ENCODE measurements at places on chromosomes 13 and 19.

DNA sequence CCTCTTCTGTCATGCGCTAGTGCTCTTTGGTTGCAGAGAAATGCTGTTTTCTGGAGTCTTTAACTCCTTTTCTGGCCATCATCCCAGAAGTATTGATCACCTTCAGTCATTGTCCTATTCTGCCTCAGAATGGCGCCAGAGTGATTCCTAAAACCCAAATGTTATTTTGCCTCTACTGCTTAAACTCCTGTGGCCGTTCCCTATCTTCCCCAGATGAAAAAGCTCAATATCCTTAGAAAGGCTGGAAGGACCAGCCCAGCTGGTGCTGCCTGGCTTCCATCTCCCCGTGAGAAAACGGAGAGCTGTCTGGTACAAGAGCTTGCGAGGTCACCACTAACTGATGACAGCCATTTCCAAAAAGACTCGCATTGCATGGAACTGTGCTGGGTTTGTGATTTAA, 179.1 kb downstream of the RBM26 start:
- no peak for DNase-seq

DNA sequence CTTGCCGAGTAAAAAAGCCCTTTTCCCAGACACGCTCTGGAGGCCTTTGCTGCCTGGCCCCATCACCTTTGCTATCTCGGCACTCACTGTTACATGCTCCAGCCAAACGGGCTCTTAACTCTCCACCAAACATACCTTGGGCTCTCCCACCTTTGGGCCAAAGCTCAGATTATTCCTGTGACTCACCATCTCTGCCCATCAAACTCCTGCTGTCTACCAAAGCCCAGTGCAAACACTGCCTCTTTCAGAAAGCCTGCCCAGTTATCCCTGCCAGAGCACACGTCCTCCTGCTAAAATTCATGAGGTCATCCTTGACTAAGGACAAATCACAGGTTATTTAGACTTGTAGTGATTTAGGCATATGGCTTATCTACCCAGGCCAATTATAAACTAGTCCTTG, 48.1 kb upstream of the SERPINE3 start:
- DNase-seq = no peak

GRCh38 chr19:49337267-49338022, 2.2 kb downstream of the CD37 start:
- DNase-seq = no peak

- DNase-seq = no peak
Observed at GRCh38 chr13:23963184-23963931, 66.1 kb upstream of the C1QTNF9B start.

- no peak for DNase-seq
Observed at GRCh38 chr13:72246396-72246795, 379.4 kb upstream of the DACH1 start.

DNA sequence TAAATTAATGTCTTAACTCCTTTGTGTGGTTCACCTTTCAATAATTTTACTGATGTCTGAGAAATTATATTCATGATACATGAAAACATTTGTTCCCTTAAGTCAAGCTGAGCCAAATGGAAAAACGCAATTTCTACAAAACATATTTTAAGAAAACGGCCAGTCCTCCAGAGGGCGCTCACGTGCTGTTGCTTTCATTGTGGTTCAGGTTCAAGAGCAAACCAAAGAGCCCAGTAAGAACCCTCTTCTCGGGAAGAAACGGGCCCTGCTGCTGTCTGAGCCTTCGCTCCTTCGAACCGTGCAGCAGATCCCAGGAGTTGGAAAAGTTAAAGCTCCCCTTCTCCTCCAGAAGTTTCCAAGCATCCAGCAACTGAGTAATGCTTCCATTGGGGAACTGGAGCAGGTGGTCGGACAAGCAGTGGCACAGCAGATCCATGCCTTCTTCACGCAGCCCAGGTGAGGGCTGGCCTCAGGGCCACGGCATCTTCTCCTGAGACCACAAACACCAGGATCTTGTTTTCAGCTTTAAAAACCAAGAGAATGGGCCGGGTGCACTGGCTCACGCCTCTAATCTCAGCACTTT, 4.3 kb downstream of the FAAP24 start:
- DNase-seq = peak; percentile 64

DNA sequence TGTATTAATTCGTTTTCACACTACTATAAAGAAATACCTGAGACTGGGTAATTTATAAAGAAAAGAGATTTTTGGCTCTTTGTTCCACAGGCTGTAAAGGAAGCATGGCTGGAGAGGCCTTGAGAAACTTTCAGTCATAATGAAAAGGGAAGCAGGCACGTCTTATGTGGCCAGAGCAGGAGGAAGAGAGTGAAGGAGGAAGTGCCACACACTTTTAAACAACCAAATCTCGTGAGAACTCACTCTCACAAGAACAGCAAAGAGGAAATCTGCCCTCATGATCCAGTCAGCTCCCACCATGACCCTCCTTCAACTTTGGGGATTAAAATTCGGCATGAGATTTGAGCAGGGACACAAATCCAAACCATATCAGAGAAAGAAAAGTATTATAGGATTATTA, 1255.9 kb upstream of the MIR17HG start:
- no peak for DNase-seq

- DNase-seq = peak; percentile 99
Observed at GRCh38 chr19:49929611-49930482, 543 bp upstream of the NUP62 start.

- no peak for DNase-seq
Observed at GRCh38 chr13:99009987-99010551, 32.2 kb upstream of the DOCK9 start.

DNA sequence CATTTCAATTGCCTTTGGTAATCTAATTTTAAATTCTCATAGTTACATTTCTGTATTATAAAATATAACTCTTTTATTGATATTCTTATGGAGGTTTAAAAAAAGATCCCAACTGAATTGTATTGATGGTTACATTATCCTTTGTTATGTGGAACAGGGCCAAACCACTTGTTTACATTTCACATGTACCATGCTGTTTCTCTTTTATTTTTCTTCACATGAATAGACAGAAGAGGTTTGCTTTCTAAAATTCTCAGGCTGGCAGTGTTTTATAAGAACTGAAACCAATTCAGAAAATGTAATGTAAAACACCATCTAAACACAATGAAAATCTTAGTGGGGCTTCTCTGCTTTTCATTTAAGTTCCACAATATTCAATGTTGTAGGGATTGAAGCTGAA, 122.5 kb downstream of the GPC5 start:
- DNase-seq = no peak

DNA sequence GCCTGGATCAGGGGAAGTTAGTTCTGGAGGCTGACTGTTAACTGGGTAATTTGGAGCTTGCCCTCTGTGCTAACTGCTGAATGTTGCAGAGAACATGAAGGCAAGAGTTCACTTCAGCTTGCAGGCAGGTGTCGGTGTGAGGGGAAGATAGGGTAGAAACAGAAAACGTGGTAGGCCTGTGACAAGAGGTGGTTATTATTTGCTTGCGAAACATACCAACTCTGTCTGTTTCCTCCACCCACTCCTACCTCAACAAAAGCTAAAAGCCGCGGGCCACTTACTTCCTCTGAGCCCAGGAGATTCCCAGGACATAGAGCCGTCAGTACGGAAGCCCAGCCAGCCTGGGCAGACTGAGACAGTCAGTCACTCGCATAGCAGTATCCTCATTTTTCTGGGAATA, 119.2 kb upstream of the ABCC4 start:
- no peak for DNase-seq

DNA sequence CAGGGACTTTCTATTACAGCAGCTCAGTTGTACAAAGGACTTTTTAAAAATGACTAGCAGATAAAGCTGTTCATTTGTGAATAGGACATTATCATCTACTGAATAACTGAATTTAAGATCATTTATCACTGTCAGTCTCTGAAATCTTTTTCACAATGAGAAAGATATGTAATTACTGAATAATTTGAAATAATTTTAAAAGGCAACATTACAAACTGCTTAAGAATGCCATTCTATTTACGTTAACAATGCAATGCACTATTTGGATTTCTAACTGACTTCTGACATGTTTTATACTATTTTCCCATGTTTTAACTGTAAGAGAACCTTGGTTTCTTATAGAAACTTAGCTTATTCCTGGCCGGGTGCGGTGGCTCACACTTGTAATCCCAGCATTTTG, 2033.0 kb upstream of the PCDH20 start:
- DNase-seq = no peak

- no peak for DNase-seq
Observed at GRCh38 chr19:16026756-16027155, 49.5 kb upstream of the TPM4 start.

DNA sequence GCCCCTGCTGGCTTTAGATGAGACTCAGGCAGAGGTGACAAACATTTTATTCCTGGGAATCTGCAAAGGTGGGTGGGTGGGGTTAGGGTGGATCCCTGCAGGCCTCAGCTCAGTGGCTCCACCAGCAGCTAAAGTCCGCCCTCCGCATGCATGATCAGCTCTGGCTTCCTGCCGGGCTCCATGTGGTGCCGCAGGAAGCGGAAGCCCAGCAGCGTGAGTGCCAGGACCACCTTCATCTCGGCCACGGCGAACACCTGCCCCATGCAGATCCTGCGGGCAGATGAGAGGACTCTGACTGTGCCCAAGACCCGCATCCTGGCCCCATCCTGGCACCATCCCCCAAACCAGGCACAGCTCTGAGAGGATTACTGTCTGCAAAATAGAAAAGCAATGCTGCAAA, 26.3 kb downstream of the CYP4F2 start:
- peak; percentile 31 for DNase-seq

GRCh38 chr13:106233134-106233735, 302.2 kb downstream of the EFNB2 start:
- no peak for DNase-seq

DNA sequence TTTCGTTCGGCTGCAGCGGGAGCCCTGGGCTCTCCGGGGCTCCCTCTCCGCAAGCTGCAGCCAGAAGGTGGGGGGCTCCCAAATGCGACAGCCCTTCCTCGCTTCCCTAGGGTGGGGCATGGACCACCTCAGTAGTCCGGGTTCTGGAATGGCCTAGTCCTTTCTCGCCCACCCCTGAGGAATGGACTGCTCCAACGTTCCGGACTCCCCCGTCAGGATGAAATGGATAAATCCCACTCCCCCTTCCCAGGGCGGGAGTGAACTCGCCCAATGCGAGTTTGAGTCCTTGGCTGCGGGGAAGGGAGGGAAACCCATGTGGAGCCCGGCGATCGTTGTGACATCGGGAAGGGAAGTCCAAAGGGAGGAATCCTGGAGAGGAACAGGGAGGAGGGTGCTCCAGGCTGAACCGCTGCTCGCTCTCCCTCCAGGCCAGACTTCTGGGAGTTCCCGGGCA, 5.5 kb downstream of the HRC start:
- DNase-seq = no peak

DNA sequence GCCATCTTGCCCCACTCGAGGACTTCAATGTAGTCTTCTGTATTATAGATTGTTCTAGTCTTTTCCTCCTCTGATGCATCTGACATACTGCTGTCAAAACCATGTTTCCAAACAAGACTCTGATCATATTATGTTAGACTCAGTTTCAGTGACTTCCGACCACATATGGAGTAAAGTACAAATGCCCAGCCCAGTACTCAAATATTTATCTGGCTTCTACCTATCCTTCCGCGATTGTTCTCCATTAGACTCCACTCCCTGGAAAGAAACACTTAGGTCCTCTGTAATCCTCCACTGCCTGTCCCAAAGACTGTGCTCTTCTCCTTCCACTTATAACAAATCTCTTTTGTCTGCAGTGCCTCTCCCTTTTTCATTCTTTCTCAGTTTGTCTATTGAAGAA, 439.5 kb downstream of the EFNB2 start:
- no peak for DNase-seq

- no peak for DNase-seq
Observed at GRCh38 chr13:75961911-75962310, 325.8 kb downstream of the LMO7 start.

- no peak for DNase-seq
Observed at GRCh38 chr19:37999309-38000213, 92.6 kb downstream of the SIPA1L3 start.

DNA sequence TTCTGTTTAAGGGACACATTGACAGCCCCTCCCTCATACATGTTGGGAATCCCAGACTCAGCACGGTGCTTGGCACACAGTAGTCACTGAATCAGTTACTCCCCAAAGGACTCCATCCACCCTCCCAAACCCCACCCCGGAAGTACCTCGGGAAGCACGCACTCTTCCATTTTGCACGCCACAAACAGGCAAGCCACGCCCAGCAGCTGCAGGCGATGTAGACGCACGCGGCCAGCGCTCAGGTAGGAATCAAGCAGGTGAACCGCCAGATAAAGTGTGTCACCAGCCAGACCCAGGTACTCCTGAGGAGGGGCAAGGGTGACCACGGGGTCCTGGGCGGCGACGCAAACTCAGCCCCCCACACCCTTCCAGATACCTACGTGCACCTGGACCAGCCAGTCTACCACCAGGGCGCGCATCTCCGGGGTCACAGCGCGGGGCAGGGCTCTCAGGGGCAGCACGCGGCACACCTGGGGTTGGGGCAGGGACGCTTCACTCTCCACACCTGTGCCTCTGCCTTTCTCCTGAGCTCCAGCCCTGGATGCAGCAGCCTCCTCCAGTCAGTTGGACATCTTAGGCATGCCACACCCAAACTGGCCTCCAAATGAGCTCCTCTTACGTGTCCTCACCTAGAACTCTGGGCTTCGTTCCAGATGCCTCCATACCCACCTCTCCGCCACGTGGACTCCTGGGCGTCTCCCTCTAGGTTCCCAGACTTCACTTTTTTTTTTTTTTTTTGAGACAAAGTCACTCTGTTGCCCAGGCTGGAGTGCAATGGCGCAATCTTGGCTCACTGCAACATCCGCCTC, 1.9 kb downstream of the CCNP start:
- DNase-seq = no peak

DNA sequence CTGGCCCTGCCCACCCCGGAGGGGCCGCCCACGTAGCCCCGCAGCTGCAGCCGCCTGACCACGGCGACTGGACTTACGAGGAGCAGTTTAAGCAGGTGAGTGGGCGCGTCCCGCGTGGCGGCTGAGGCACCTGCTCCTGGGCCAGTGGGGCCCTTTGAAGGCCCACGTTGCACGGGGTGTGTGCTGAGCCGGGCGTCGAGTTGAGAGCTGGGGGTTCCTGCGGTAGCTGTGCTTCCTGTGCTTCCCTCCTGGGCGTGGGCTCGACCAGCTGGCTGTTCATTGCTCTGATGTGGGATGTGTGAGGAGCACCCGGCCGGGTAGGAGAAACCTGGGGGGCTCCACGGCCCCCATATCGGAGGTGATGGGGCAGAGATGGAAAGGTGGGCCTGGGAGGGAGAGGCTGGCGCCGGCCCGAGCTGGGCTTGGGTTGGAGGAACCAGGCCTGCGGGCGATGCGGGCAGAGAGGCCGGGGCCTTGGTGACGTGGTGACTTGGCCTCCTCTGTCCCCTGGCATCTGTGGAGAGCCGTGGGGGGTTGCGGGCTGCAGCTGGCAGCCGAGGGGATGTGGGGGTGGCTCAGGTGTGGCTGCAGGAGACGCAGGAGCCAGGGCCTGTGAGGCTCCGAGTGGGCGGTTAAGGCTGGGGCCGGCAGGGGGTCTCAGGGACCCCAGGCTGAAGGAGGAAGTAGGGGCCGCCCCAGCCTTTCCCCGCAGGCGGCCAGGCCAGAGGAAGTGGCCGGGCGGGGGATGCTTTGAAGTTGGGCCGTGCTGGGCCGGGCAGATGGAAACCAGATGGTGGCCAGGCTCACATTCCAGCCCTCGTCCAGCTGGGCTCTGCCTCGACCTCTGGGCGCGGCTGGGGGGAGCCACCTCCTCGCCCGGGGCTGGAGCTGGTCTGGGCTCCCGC, 7.1 kb downstream of the ARID3A start:
- peak; percentile 72 for DNase-seq

Measured in GM13977 (cell line).